ENCODE measurements at places on chromosomes 3 and 15. TPM values are rescaled to one million over a fixed set of nuclear protein-coding genes. Genes with fewer than 3 reads are reported as not detected.

- DNase-seq: no peak
Observed at GRCh38 chr3:139131951-139132350, 87.3 kb upstream of the PRR23C start.

GRCh38 chr3:27805282-27805681, 83.2 kb upstream of the EOMES start:
- no peak for DNase-seq

DNA sequence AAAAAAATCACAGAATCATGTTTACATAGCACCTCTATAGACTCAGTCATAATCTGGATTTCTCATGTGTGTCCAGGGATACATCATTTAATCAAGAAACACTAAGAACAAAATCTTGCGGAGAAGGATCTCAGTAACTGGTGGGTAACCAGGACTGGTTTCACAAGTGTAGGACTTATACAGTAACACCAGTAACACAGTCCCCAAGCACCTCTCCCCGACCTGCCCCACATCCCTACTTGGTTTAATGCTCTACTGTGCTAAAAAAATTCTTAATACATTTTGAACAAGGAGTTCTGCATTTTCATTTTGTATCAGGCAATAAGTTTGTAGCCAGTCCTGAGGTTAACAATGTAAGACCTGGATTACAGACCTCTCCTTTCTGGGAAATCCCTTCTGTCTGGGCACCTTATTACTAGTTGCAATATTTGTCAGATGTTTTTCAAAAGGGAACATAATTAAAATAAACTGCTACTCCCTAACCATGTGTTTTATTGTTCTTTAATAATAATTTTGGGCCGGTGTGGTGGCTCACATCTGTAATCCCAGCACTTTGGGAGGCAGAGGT, 57.6 kb upstream of the BBX start:
- DNase-seq: no peak

- DNase-seq: no peak
Observed at GRCh38 chr3:105490045-105490444, 123.3 kb downstream of the ALCAM start.

Gene SLC12A1
- total RNA-seq: not detected

DNA sequence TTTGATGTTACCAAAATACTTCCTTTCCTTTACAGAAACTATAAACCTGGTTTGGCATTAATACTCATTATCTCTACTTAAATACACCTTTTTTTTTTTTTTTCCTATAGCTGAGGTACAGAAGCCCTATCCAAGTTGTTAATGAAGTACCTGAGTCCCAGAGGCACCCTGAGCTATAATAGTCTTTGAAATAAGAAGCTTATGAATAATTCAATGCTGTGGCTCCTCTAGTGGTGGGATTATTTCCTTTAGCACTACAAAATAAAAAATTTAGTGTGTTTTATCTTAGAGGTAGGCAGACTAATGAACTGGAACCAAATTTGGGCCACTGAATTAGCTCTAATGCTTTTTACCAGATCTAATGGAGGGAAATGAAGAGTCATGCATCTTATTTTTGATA, 611.9 kb downstream of the EDEM1 start:
- DNase-seq: no peak

GRCh38 chr3:8255725-8256124, 245.9 kb upstream of the LMCD1 start:
- no peak for DNase-seq
